CD8-positive, alpha-beta memory T cell (primary cell): ENCODE measurements at places on chromosomes 1 and 21. TPM values are rescaled to one million over a fixed set of nuclear protein-coding genes. Genes with fewer than 3 reads are reported as not detected.

DNA sequence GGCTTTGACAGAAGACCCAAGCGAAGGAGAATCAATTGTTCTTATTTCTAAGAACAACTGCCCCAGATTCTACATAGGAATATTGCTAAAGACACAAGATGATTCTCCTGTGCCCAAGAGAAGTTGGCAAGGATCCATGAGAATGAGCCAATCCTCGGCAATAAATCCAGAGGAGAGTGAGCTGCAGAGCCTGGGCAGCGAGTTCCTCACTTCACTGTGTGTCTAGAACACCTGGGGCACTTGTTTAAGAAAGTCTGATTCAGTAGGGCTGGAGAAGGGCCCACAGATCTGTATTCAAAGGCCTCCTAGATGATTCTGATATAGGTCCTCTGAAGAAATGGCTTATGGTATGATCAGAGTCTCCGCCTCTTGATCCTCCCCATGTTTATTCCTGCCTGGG is 31.8 kb downstream of the GADD45A start:
- no peak for DNase-seq

- no peak for DNase-seq
Measured at GRCh38 chr1:62796221-62796620, 12.3 kb downstream of the ATG4C start.

DNA sequence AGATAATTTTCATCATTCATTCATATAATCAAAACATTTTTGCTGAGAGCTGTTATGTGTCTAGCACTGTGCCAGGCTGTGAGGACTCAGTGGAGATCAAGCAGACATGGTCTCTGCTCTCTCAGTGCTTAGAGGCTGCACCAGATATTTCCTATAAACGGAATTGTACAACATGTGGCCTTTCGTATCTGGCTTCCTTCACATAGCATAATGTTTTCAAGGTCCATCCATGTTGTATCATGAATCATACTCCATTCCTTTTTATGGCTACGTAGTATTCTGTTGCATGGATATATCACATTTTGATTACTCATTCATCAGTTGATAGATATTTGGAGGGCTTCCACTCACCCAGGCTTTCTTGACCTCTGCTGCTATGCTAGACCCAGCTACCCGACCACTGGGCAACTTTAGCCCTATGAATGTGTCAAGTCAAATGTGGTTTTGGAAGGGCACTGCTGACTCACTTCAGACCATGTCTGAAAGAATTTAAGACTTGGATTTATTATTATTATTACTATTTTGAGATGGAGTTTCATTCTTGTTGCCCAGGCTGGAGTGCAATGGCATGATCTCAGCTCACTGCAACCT is 18.5 kb downstream of the NCF2 start:
- no peak for DNase-seq

DNA sequence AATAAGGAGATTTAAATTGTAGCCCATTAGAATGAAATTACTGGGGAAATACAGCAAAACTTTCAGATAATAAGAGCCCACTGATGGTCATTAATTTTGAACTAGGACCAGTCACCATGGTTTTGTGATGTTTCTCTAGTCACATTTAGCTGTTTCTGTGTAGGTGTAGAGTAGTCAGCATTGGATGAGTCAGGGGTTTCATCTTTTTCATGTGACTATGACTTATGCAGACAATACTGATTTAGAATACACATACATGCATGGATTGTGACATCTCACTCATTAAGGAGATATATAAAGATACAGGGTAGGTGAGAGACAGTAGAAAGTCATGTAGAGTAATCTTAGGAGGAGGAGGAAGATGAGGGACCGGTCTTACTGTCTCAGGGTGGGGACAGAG is 1192.7 kb downstream of the KCNT2 start:
- DNase-seq: no peak

DNA sequence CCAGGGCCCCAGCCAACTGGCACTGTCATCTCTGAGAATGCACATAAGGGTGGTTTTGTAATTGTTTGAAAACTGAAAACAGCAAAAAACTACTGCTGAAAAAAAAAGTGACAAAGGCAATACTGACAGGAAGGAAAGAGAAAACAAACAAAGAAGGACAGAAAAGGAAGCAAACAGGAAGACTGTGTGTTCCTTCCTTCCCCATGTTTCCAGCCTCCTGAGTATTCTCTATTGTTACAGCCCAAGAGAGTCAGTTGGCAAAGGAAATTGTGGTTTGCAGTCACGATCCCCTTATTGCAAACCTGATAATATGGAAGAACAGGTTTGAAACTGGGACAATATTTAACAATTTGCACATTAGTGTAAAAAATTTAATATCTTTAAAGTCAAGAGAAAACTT is 1177.6 kb downstream of the PLA2G4A start:
- no peak for DNase-seq

DNA sequence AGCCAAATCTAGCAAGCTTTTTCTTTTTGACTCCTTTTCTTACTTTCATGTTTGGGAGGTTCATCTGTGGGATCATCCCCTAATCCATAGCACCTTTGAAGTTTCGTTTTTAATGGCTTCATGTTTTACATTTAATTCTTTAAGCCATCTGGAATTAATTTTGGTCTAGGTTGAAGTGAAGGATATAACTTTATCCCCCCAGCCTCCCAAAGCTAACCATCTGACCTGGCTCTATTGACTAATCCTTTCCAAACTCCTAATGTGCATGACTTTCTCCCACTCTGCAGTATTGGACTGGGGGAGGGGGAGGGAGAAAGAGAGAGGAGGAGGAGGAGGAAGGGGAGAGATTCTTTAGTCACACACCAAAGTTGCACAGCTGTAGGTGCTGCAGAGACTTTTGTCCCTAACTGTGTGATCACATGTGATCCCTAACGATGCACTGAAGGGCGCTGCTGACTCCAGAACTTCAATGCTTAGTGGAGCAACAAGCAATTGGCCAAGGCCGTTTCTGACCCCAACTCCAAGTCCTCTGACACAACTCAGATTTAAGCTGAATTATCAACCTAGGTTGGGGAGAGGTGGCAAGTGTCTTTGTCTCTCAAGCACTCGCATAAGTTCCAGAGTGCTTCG is 191.6 kb downstream of the HUNK start:
- DNase-seq: no peak

DNA sequence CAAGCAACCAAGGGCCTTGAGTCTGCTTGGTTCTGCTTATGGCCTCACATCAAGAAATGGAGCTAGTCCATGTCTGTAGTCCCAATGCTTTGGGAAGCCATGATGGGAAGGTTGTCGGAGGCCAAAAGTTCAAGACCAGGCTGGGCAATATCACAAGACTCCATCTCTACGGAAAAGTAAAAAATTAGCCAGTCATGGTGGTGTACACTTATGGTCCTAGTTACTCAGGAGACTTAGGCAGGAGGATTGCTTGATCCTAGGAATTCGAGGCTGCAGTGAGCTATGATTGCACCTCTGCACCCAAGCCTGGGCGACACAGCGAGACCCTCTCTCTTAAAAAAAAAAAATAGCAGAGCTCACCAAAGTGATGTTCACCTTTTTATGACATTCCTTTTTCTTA is 80.1 kb upstream of the DNAJC6 start:
- no peak for DNase-seq

DNA sequence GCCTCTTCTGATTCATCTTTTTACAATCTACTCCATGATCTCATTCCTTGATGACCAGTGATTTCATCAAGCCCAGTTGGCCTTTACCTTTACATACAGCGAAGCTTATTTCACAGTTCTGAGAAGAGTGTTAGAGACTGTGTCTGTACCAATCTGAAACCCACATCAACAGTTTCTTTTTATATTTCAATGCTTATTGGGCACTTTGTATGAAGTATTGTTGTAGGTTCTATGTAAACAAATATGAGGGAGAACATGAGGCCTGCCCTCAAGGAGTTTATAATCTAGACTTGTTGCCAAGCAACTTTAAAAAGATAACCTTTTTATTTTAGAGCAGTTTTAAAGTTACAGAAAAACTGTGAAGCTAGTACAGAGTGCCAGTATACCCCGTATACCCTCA is 27.5 kb upstream of the RWDD3 start:
- no peak for DNase-seq

- DNase-seq: no peak
Measured at GRCh38 chr1:224245188-224245587, 62.1 kb downstream of the DEGS1 start.

DNA sequence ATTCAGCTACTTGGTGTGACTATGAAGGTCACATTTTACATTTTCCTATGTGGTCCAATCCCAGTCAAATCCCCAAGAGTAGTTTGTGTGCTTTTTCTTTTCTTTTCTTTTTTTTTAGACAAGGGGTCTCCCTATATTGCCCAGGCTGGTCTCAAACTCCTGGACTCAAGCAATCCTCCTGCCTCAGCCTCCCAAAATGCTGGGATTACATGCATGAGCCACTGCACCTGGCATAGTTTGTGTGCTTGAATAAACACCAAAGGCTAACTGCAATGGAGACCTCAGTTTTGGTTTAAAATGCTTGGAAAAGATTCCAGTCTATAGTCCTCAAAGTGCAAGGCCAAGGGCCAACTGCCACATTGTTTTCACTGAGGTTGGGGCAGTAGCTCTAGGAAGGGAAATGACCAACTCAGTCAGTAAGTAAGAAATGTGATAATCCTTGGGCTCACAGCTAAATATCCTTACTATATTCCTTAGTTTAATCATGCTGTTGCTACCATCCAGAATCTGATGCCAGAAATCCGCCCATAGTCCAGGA is 38.6 kb downstream of the EIF2B3 start:
- no peak for DNase-seq

- peak; percentile 79 for DNase-seq
Measured at GRCh38 chr1:160261556-160261892, 825 bp downstream of the DCAF8 start.

DNA sequence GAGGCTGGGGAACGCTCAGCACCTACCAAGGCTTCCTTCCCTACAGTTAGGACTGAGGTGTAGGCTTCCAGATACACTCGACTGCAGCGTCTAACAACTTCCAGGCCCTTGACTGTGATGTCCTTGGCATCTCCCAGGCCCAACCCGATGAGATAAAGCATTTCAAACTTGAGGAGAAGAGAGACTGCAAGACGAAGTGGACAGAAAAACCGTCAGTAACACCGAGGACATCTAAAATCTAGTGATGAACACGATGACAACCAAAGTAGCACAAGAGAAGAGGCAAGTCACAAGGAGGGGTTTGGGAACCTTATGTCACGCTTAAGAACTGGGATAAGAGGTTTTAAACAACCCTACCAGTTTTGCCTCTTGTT is 314 bp downstream of the DPH5 start:
- DNase-seq: no peak

DNA sequence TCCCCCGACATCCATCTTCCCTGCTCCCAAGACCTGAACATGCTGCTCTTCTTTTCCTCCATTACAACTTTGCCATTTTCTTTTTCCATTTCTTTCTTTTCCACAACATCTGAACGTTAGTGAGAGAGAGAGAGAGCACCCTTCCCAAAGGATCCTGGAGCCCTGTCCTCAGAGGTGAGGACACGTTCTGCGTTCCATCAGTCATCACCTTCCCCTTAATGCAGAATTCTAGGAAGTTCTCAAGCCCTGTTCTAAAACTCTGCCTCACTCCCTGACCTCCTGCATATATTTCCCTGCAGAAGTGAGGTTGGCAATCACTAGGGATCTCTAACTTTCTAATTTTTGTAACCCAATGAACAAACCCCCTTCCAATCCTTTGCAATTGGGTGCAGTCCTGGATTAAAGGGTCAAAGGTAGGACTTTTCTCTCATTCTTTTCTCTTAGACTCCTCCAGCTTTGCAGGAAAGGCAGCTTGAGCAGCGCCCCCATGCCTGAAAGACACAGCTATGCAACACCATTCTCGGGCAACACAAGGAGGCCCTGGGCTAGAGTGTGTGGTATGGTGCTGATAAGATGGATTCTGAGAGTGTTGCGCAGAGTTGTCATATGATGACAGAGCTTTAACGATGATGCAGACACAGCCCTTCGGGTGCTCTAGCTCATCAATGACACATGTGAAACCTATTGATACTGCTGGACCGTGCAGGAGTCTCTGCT is 59.2 kb upstream of the TNR start:
- no peak for DNase-seq

DNA sequence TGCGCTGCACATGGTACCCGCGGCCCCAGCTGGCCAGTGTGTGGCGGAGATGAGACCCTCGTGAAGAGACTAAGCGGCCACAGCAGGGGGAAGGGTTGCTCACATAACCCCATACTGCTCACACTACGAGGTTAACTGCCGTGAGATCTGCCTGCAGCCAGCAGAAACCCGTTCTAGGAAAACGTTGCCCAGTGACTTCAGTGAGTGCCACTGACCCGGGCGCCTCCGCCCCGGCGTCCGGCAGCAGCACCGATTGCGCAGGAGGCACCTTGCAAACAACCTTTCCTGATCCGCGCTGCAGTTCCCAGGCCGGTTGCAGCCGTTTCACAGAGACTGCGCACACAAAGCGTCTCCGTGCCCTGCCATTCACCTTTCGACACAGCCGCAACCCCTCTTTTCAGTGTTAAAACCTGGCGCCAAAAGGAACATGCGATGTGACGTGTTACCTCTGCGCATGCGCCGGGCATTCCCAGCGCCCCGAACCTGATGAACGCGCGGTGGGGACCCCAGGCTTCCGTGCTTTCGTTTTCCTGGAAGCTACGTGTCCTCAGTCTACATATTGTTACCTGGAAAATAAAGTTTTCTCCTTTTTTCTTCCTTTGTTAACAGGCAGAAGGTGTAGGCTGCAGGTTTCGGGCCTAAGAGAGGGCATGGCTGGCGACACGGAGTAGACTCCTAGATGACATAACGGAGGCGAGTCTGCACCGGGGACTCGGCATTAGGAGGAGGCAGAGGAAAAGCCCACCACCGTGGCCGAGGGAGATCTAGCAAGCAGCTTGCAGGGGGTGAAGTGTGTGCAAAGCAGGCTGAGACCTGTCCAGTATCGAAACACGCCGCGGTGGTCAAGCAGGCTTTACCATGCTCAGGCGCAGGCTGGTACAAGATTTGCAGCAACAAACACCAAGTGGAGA is 8.9 kb downstream of the VPS26C start:
- peak; percentile 75 for DNase-seq

GRCh38 chr1:157407917-157408525 is 144.3 kb downstream of the FCRL5 start:
- DNase-seq: no peak

- DNase-seq: no peak
Measured at GRCh38 chr1:1748686-1749321, 24.6 kb upstream of the CDK11A start.

GRCh38 chr1:32393832-32394140 is 455 bp downstream of the BSDC1 start:
- peak; percentile 34 for DNase-seq

DNA sequence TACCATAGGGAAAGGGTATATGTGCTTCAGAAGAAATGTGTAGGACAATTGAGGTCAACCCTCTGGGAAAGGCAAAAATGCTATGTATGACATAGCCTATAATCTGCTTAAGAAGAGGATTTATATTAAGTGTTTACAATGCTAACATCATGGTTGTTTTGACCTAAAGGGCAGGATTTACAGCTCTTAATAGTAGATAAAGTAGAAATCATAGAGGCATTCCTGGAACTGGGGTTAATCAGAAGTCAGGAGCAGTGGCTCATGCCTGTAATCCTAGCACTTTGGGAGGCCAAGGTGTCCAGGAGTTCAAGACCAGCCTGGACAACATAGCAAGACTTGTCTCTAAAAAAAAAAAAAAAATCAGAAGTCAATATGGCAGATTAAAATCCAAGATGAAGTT is 8.7 kb upstream of the RPL11 start:
- no peak for DNase-seq

GRCh38 chr1:38308780-38309179 is 262.2 kb upstream of the POU3F1 start:
- no peak for DNase-seq

The PYHIN1 gene
- 23.9 TPM for total RNA-seq

The CD84 gene
- total RNA-seq: 25.1 TPM

The CNIH3 gene
- total RNA-seq: 1.1 TPM

The DCST2 gene
- total RNA-seq: 0.09 TPM

The WDR4 gene
- total RNA-seq: 53.7 TPM

The LENEP gene
- total RNA-seq: 0.62 TPM

The TBX19 gene
- 0.91 TPM for total RNA-seq

The FGR gene
- 1.6 TPM for total RNA-seq

The NBPF6 gene
- total RNA-seq: not detected
